ENCODE measurements at places on chromosomes 7 and 10.
A peak's percentile ranks its signal among the peaks of the same experiment; 100 is the strongest.

- DNase-seq, result no peak
Observed at GRCh38 chr7:15972862-15973275, 286.4 kb upstream of the MEOX2 start.

DNA sequence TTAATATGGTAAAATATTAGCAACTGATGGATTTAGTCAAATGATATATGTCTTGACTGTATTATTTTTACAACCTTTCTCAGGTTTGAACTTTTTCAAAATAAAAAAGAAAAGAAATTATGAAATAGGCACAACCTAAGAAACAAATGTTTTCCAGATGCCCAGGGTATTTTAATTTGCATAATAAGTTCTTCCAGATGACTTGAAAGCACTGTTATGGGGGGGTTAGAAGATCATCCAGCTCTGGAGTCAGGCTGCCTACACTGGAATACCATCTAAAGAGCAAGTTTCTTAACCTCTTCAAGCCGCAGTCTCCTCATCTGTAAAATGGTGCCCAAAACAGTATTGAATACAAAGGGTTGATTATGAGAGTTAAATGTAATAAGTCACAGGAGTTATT lies 32.1 kb downstream of the CREB3L2 start:
- DNase-seq, result no peak

GRCh38 chr7:409339-410281 lies 110.0 kb downstream of the PDGFA start:
- DNase-seq, result no peak

DNA sequence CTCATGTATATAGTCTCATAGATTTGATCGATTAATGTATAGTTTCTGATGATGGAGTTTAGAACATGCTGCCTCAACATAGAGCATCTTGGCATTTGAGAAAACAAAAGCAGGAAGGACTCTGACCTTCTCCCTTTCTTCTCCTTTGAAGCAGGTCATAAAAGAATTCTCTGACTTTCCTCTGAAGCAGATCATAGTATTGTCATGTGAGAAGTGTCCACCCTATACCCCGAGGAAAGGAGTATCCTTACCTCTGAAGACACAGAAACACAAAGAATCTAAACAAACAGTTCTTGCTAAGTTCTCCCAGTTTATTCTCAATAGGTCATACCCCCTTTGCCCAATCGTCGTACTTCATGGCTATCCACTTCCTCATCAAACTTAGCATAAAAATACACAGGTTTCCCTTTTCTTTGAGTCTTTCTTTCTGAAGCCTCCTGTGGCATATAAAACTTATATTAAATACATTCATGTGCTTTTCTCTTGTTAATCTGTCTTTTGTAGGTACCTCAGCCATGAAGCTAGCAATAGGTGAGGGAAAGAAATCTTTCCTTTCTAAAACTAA lies 194.9 kb downstream of the REEP3 start:
- no peak for DNase-seq

- DNase-seq, result no peak
Observed at GRCh38 chr7:7791523-7791922, 73.1 kb upstream of the RPA3 start.

GRCh38 chr10:24872790-24873182 lies 79.6 kb downstream of the PRTFDC1 start:
- DNase-seq, result no peak

DNA sequence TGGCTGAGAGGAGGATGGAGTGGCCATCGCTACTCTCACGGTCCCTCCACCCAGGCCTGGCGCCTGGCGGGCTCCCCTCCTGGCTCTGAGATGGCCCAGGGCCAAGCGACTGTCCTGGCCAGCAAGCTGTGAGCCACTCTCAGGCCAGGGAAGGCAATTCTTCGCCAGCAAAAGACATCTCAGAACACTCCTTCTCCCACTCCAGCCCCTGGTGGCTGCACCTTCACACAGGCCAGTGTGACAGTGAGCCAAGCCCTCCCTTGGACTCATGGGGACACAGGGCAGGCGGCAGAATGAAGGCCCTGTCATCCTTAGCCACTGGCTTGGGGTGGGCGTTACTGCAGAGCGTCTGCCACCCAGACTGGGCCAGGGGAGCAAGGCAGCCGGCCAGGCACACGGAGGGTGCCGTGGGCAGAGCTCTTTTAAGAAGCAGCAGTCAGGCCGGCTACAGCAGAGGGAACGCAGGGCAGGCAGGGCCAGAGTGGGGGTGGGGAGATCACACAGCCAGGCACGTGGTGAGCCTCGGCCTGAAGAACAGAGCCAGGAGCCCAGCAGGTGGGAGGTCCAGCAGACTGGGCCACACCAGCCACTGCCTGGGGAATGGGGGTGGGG lies 14.4 kb downstream of the STK32C start:
- no peak for DNase-seq

DNA sequence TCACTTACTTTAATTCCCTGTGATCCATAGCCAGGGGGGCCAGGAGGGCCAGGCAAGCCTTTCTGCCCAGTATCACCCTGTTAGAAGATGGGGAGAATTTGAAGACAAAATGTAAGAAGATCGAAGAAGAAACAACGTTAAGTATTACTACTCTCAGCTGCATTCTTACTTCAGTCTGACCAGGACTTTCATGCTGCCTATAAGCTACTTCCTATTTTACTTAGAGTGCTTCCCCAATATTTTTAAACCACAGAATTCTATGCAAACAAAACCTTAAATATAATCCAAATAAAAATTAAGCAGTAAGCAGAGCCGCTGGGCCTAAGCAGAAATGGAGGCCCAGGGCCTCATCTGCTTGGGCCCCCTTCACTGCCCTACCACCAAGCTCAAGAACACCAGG lies 117.8 kb downstream of the COL28A1 start:
- no peak for DNase-seq

GRCh38 chr10:88194041-88194887 lies 330.8 kb downstream of the PTEN start:
- no peak for DNase-seq

DNA sequence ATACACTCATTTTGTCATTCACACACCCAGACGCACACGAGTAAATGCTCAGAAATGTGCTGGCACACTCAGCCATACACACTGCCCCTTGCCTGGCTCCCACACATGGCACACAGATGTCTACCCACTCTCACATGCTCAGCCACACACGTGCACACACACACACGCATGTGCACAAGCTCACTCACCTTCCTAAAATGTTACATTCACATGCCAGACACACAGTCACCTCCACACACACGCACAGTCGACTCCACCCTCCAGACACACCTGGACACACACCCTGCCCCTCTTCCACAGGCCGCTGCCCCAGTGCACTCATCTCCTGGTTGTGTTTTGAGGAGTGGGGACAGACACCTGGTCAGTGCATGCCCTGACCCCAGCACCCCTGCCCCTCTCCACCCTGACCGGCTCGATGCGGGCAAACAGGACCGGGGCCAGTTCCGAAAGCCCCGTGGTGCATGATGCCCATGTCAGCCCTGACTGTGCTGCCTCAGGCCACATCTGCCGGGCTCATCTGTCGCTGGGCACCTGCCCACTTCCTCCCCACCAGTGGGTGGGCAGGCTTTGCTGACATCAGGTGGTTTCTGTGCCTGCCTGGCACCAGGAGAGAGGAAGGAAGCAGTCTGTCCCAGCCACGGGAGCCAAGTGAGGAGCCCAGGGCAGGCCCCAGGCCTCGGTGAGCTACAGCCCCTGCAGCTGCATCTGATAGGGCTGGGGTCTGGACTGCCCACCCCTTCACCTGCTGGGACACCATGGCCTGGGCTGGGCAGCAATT lies 84.9 kb upstream of the ZNF716 start:
- no peak for DNase-seq

- no peak for DNase-seq
Observed at GRCh38 chr10:127338399-127339110, 142.2 kb upstream of the INSYN2A start.

DNA sequence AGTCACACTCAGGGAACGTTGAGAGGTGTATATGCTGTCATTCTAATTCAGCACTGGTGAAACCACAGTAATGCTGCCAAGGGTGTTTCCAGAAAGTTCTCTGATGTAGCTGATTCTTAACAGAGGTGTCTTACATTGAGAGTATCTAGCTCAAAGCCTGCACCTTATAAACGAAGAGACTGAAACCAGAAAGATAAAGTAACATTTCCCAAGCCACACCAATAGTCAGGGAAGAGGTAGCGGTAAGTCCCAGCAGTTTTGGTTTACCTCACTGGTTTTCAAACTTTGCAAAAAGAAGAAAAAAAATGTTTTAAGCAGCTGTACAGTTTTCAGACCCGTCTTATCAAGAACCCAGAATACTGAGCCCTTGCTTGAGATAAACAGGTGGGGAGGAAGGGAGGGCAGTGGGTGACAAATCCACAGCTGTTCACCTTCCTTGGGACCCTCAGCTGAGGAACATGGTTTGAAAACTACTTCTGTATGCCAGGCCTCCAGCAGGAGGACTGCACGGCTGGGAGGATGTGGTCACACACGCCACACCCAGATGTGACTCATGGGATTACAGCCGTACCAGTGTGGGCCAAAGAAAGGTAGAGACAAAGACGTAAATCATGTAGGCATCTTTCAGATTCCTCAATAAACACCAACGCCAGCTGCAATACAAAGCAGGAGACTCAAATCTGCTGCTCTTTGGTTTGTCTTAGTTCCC lies 63.9 kb upstream of the GSDME start:
- no peak for DNase-seq

GRCh38 chr7:108101759-108102158 lies 28.4 kb downstream of the LAMB4 start:
- no peak for DNase-seq

DNA sequence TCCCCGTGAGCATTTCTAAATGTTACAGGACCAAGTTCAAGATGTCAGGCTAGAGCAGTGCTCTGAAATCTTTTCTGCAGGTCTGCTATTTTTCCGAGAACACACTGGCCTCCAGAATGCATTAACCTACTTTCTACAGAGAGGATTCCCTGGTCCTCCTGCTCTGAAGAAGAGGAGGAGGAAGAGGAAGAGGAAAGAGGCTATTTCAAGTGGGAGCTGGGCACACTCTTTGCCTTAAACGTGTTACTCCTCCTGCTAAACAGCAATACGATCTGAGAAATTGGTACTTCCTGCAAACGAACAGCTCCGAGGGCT lies 157.4 kb downstream of the FRMD4A start:
- no peak for DNase-seq

- no peak for DNase-seq
Observed at GRCh38 chr10:73060738-73061635, 35.7 kb downstream of the P4HA1 start.

DNA sequence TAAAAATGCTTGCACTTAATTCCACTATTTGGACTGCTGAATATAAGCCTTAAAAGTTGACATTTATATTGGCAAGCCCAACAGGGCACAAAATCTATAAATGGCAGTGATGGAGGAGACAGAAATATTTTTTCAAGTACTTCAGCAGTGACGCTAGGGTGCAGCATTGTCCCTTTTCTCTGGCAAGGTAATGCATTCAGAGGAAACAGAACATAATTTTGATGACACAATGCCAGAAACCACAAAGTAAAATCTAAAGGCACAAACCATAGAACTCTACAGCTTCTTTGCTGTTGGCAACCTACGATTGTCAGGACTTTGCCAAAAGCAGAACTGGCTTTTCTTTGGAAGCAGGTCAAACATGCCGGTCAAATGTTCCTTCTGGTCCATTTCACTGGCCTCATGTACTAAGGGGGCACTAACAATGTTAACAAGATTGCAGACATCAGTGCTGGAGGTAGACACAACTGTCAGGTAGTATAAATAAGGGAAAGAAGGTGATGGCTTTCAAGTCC lies 30.9 kb upstream of the FAM133B start:
- DNase-seq, result peak; percentile 17

DNA sequence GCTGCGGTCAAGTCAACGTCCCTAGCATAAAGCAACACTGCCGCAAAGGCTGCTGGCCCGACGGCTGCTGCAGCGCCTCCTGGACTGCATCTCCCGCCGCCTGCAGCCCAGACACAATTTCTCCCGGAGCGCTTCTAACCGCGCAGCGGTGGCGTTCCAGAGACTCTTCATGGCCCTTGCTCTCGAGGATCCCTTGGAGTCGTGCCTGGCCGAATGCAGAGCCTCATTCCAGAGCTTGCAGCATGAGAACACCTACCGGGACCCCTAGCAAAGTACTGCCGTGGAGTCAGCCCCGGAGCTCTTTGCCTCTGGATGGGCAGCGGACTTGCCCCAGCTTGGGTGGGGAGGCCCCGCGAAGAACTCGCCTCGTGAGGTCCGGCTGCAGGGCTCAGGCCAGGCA lies 79.7 kb upstream of the ZNF32 start:
- DNase-seq, result no peak

DNA sequence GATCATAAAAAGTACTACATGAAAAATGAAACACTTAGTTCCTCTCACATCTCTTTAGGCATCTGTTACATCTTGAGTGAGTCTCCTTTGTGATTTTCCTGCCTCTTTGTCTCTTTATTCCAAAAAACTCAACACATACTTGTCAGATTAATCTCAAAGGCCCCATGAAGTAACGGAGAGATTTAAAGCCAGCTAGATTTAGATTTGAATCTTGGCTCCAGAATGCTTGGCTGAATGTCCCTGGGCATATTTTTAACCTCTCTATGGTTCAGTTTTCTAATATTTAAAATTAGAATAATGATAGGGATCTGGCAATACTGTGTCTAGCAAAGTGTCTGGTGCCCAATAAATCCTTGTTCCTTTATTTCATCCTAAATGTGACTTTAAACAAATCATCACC lies 140.0 kb downstream of the DGKB start:
- DNase-seq, result no peak

DNA sequence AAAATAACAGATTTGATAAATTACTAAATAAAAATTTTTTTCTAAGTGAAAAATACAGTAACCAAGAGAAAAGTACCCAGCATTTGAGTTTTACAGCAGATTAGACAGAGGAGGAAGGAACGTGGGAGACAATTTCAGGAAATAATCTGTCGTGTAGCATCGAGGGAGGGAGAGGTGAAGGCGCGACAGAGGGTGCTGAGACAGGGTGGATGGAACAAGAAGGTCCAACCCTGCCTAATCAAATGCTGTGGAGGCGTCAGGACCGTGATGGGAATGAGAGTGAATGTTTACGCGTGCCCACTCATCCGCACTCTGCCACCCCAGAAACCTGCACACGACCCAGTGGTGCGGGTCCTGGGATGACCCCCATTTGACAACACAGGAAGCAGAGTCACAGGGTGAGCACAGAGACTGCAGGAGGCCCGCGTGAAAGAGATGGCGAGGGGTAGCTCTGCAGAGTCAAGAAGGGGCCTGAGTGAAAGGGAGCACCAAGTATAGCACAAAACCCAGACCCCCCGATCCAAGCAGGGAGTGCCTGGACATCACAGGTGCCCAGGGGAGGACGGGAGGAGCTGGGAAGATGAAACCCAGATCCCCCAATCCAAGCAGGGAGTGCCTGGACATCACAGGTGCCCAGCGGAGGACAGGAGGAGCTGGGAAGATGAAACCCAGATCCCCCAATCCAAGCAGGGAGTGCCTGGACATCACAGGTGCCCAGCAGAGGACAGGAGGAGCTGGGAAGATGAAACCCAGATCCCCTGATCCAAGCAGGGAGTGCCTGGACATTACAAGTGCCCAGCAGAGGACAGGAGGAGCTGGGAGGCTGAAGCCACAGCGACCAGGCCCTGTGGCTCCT lies 558.9 kb downstream of the DNAJB6 start:
- no peak for DNase-seq

- DNase-seq, result no peak
Observed at GRCh38 chr10:121041906-121042305, 190.7 kb downstream of the WDR11 start.

All from iPS DF 19.7 (cell line).